ENCODE measurements at places on chromosomes 6 and 20.

GRCh38 chr6:100808638-100809275, 72.4 kb downstream of the ASCC3 start:
- no peak for DNase-seq

DNA sequence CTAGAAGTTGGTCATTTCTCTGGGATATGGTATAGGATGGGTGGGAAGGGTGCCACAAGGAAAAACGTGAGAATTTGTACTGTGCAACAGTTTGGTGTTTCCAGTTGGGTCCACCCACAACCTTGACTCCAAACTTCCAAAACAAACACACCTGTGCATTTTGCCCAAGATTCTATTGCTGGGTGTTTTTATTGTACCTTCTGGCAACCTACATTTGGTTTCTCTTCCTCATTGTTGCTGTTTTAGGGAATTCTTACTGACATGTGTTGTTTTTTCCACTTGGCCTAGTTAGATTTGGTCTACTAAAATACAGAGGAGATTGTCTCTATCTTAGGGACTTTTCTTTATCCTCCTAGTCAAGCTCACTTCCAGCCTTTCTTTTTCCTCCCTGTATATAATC, 16.7 kb downstream of the TULP4 start:
- DNase-seq: no peak

DNA sequence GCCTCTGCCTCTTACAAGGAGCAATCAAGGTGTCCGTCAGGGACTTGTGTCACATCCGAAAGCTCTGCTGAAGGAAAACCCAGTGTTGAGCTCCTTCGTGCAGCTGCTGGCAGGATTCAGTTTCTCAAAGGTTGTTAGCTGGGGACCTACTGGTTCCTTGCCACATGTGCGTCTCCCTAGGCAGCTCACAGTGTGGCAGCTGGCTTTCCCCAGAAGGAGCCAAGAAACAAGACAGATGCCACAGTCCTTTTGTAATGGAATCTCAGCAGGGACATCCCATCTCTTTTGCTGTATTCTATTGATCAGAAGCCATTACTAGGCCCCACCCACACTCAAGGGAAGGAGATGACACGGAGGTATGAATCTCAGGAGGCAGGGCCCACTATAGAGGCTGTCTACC, 488.8 kb downstream of the CD83 start:
- DNase-seq: no peak

DNA sequence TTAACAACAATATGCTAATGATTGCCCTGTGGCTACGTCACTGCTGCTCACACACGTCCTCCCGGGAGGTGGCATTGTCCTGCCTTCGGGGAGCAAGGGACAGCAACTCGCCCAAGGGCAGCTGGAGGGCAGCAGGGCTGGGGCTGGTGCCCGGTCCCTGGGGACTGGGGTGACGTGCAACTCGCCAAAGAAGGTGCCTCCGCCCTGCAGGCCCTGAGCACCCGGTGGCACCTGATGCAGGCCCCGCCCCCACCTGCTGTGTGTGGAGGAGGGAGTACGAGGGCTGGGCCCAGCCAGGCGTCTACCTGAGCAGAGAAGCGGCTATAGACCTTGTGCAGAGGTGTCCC, 64.8 kb upstream of the SLCO4A1 start:
- no peak for DNase-seq

All from posterior cingulate gyrus (tissue), 11 donors.